ENCODE measurements at places on chromosomes 3 and 15.
A peak's percentile ranks its signal among the peaks of the same experiment; 100 is the strongest.

DNA sequence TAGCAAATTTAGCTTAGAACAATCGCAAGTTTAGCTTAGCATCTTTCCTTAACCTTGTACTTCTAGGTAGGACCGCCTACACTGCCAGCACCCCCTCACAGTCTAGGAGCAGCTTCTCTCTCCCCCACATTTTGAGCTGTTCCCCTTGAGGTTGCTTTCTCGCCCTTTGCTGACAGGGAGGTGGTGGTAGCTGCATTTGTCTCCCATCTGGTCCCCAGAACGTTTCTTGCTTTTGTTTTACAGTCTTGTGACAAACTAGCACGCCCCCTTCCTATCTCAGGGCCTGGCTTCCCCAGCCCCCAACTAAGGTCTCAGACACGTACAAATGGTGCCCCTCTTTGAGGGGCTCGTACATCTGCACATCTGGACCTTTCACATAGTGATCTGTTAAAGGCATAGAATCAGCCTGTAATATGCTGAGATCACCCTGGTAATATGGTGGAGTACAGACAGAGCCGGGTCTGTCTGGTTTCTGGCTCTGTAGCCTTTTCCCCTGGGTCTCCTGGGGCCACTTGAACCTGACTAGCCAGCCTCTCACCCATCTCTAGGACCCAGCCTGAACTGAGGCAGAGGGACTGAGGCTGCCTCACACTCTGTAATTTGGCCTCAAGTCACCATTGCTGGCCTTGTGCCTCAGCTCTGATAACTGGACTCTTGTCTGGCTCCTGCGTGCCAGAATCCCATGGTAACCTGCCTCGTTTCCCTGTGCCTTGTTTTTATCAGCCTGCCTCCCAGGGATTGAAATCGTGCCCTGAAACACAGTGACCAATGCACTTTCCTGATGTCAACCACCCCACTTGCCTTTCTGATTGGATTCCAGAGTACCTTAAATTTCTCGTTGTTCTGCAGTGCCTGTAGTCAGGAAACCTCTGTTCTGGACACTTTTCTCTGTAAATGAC, 27.7 kb downstream of the CRTC3 start:
- DNase-seq, result no peak

DNA sequence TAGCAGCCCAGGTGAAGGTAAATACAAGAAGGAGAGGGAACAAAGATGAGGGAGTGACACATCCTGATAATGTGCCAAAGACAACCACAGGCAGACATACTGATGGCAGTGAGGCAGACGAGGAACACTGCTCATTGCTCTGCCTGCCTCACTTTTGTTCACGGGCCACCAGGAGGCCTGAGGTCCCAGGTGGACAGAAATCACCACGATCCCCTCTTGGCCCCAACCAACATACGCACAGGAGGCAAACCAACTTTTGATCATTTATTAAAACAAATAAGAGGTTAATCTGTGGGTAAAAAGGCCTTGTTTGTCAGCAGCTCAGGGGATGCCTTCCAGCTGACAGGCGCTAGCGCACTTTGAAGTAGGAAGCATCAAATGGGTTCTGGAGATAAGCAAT, 4.2 kb downstream of the ALG1L2 start:
- no peak for DNase-seq

DNA sequence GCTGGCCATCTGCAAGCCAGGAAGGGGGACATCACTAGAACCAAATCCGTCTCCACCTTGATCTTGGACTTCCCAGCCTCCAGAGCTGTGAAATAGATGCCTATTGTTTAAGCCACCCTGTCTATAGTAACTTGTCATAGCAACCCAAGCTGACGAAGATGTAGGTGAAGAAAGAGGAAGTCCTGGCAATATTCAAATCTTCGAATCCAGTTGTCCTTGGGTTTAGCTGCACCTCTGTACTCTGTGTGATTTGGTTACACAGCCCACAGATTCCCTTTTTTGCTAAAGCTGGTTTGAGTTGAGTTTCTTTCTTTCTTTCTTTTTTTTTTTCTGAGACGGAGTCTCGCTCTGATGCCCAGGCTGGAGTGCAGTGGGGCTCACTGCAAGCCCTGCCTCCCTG, 68.0 kb upstream of the XCR1 start:
- DNase-seq, result no peak

DNA sequence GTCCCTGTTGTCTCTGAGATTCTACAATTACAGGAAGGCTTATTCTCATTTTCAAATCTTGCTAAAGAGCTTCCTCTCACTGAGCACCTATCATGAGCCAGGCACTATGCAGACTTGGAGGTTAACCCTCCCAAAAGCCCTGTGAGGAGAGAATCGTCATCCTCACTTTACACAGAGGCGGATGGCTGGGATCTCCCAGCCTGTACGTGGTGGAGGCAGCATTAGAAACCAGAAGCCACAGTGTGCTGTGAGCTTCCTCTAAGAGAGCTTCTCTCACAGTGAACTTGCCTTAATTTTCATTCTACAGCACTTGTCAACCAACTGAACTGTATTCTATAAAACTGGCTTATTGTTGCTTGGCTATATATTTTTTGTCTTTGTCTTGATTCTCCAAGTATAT, 6.1 kb upstream of the DGKG start:
- no peak for DNase-seq

GRCh38 chr3:5840056-5840455, 652.5 kb downstream of the EDEM1 start:
- DNase-seq, result no peak

- DNase-seq, result no peak
These were observed 29.6 kb downstream of the CX3CR1 start for GRCh38 chr3:39250116-39250747.

DNA sequence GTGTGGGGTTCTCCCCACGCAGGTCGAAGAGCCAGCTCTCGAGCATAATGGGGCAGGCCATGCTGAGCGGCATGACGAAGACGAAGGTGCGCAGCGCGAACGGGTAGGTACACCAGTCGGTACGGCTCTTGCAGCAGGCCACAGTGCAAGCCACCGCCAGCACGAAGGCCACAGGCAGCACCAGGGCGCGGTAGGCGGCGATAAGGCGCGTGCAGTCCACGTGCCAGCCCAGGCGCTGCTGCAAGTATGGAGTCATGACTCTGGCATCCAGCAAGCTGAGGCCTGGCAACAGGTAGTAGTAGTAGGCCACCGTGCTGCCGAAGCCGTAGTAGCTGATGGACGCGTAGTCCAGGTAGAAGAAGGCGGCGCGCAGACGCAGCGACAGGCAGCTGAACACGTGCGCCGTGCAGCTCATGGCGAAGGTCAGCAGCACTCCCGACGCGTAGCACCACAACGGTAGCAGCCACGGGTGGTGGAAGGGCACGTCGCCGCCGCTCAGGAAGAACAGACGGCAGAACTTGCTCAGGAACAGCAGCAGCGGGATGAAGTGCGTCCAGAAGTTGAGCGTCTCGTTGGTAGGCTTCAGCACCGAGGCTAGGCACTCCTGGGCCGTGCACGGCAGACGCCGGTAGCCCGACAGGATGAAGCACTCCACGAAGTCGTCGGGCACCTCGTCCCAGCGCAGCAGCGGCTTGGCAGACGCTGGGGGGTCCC, 797 bp downstream of the PAQR9 start:
- no peak for DNase-seq

- DNase-seq, result no peak
These were observed 904.6 kb downstream of the PDCD6IP start for GRCh38 chr3:34703053-34703452.

DNA sequence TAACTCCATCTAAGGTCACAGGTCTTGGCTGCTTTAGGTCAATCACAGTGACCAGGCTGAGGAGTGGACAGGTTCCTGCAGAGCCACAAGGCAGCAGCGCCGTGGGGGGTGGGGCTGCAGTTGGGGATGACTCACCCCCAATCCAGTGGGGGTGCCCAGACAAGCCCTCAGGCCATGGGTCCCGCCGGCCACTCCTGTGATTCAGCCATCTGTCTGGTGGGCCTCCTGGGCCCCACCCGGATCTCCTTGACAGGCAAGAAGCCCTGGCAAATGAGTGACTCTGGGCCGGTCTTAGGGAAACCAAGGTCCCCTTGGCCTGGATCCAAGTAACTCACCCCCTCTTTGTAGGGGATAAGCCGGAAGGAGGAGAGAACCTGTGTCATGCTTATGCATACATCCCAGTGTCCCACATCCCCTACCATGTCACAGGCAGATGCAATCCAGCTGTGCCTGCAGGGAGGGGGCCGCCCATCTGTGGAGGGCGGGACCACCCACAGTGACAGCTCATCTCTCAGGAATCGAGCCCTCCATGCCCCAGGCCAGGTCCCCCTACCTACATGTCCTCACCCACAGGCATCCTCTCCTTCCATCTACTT, 495 bp upstream of the COL7A1 start:
- peak; percentile 85 for DNase-seq

- no peak for DNase-seq
These were observed 96.9 kb downstream of the VGLL4 start for GRCh38 chr3:11546657-11547302.

- peak; percentile 65 for DNase-seq
These were observed 1.3 kb downstream of the RHCG start for GRCh38 chr15:89494941-89495637.

GRCh38 chr3:18027161-18027939, 284.9 kb upstream of the TBC1D5 start:
- no peak for DNase-seq

Measured in MCF 10A (cell line).